Aorta (tissue), 5 donors: ENCODE measurements at places on chromosomes 2 and 18. TPM values are rescaled to one million over a fixed set of nuclear protein-coding genes. Genes with fewer than 3 reads are reported as not detected.

The CYP20A1 gene
- total RNA-seq, result 24.8 TPM

The SCYGR4 gene
- not detected for total RNA-seq

The ITPRIPL1 gene
- 1.9 TPM for total RNA-seq

The VSNL1 gene
- total RNA-seq, result not detected

The RRM2 gene
- total RNA-seq, result 4.3 TPM

The LYPD1 gene
- 0.49 TPM for total RNA-seq

The ASB18 gene
- total RNA-seq, result not detected

- H3K4me3 ChIP-seq, result no peak overlapping the region
- DNase-seq, result no peak
- no peaks in the 10 kb centered on the region for H3K36me3 ChIP-seq
- H3K4me1 ChIP-seq, result no peaks in the 10 kb centered on the region
- no peak overlapping the region for H3K27ac ChIP-seq
- no peaks in the 10 kb centered on the region for H3K27me3 ChIP-seq
These were observed 729.6 kb upstream of the ZNF804A start for GRCh38 chr2:183868707-183869106.

DNA sequence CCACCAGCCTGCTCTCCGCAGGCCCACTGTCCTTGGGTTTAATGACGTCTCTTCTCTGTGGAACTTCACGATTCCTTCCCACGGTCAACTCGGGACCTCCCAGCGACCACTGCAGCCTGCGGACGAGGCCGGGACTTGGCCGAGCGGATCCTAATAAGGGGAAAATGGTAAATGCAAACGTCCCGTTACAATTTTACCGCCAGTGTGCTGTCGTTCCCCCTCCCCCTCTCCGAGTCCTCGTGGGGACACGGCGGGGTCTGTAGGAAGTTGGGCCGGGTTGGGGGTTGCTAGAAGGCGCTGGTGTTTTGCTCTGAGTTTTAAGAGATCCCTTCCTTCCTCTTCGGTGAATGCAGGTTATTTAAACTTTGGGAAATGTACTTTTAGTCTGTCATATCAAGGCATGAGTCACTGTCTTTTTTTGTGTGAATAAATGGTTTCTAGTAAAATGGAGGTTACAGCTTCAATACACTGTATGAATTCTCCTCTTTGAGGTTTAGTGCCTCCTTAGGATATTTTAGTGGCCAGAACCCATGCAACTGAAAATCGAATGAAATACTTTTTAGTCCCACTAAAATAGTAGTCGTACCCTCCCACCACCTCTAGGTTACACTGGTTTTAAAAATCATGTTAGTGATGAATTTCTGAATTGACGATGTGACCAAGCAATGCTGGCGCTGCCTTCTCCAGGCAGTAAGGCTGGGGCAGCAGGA, 2.3 kb downstream of the HOXD11 start:
- no peaks in the 10 kb centered on the region for H3K27me3 ChIP-seq
- H3K27ac ChIP-seq, result no peak overlapping the region
- DNase-seq, result no peak
- no peak overlapping the region for H3K4me3 ChIP-seq
- H3K36me3 ChIP-seq, result no peaks in the 10 kb centered on the region
- no peaks in the 10 kb centered on the region for H3K4me1 ChIP-seq

GRCh38 chr18:67279988-67280387, 236.5 kb downstream of the DSEL start:
- no peaks in the 10 kb centered on the region for H3K27me3 ChIP-seq
- H3K36me3 ChIP-seq, result no peaks in the 10 kb centered on the region
- no peaks in the 10 kb centered on the region for H3K4me1 ChIP-seq
- no peak overlapping the region for H3K27ac ChIP-seq
- H3K4me3 ChIP-seq, result no peak overlapping the region

DNA sequence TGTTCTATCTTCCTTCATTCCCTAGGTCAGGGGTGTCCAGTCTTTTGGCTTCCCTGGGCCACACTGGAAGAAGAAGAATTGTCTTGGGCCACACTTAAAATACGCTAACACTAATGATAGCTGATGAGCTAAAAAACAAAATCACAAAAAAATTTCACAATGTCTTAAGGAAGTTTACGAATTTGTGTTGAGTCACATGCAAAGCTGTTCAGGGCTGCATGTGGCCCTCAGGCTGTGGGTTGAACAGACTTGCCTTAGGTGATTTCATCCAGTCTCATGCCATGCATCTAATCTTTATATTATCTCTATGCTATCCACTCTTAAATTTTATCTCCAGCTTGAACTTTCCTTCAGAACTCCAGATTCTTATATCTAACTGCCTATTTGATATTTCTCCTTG, 80.1 kb downstream of the CCDC85A start:
- H3K27me3 ChIP-seq, result no peaks in the 10 kb centered on the region
- no peak for DNase-seq
- no peak overlapping the region for H3K27ac ChIP-seq
- no peaks in the 10 kb centered on the region for H3K4me1 ChIP-seq
- no peaks in the 10 kb centered on the region for H3K36me3 ChIP-seq

- H3K4me3 ChIP-seq, result no peak overlapping the region
- H3K4me1 ChIP-seq, result no peaks in the 10 kb centered on the region
- H3K36me3 ChIP-seq, result no peaks in the 10 kb centered on the region
These were observed 53.6 kb downstream of the PARD6G start for GRCh38 chr18:80193701-80194100.

DNA sequence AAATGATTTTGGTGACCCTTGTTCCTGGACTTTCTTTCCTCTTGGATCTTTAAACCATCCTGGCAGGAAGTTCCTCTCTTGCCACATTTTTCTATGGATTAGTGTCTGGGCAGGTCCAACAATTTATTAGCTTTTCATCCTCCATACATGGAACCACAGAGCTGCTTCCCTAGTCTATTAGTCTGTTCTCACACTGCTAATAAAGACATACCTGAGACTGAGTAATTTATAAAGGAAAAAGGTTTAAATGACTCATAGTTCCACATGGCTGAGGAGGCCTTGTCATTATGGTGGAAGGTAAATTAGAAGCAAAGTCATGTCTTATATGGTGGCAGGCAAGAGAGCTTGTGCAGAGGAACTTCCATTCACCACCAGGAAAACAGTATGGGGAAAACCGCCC, 122.9 kb downstream of the DDX1 start:
- DNase-seq, result no peak
- no peak overlapping the region for H3K27ac ChIP-seq
- no peaks in the 10 kb centered on the region for H3K36me3 ChIP-seq
- no peak overlapping the region for H3K4me3 ChIP-seq
- no peaks in the 10 kb centered on the region for H3K4me1 ChIP-seq

GRCh38 chr18:77601567-77601966, 351.9 kb downstream of the GALR1 start:
- H3K4me1 ChIP-seq, result no peaks in the 10 kb centered on the region
- H3K4me3 ChIP-seq, result no peak overlapping the region
- no peaks in the 10 kb centered on the region for H3K27me3 ChIP-seq

- H3K36me3 ChIP-seq, result no peaks in the 10 kb centered on the region
- H3K27me3 ChIP-seq, result no peaks in the 10 kb centered on the region
- no peak for DNase-seq
- H3K4me3 ChIP-seq, result no peak overlapping the region
These were observed 196.8 kb downstream of the PPP1R1C start for GRCh38 chr2:182182436-182182835.

- no peak for DNase-seq
- H3K27me3 ChIP-seq, result no peaks in the 10 kb centered on the region
- H3K27ac ChIP-seq, result no peak overlapping the region
- no peaks in the 10 kb centered on the region for H3K4me1 ChIP-seq
- no peak overlapping the region for H3K4me3 ChIP-seq
These were observed 128.6 kb upstream of the TLK1 start for GRCh38 chr2:171289316-171289715.

GRCh38 chr2:112157472-112157871, 19.3 kb downstream of the FBLN7 start:
- no peaks in the 10 kb centered on the region for H3K27me3 ChIP-seq
- no peak for DNase-seq
- H3K27ac ChIP-seq, result no peak overlapping the region

DNA sequence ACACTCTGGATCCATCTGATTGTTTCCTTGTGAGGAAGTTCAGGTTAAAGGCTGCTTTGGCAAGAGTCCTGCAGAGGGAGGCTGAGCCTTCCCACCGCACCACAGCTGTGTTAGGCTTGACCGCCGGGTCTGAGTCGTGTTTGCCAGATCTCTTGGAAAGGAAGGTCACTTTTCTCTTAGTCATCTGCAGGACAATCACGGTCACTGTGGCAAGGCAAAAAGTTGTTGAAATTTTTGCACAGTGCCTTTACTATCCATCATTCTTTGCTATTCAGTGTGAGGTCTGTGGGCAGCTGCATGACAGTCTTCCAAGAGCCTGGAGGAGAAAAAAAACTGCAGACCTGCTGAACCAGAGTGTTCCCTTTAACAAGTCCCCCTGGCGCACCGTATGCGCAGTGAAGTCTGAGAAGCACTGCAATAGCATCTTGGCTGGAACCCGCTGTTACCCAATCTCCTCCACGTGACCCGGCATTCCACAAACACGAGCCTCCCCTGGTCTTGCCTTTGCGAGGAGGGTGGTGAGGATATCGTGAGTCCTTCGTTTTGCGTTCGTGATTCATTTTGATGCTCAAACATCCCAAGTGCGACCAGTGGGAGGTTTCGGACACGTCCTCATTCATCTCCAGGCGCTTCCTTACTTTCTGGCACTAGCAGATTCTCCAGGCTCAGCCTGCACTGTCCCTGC, 23.0 kb downstream of the BIN1 start:
- no peak overlapping the region for H3K27ac ChIP-seq
- DNase-seq, result peak; percentile 86
- H3K36me3 ChIP-seq, result no peaks in the 10 kb centered on the region
- no peak overlapping the region for H3K4me3 ChIP-seq
- H3K27me3 ChIP-seq, result no peaks in the 10 kb centered on the region

DNA sequence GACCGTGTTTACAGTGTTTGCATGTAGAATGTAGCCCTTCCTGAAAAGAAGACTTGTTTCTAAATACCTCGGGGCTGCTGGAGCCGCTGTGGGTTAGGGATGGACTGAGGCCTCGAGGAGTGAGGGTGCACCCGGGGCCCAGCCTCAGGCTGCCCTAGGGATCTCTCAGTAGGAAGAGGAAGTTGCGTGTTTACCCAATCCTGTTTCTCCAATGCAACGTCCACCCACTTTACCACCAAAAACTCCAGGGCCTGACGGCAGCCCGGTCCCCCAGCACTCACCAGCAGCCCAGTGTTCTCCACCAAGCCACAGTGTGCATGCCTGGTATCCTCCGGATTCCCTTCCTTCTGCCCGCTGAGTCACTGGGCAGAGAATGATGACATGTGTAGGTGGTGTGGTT, 255.8 kb downstream of the GLI2 start:
- H3K27me3 ChIP-seq, result no peaks in the 10 kb centered on the region
- no peaks in the 10 kb centered on the region for H3K4me1 ChIP-seq
- DNase-seq, result no peak
- H3K36me3 ChIP-seq, result peaks cover 3% of the 10 kb centered on the region
- H3K4me3 ChIP-seq, result no peak overlapping the region
- no peak overlapping the region for H3K27ac ChIP-seq

GRCh38 chr18:46152436-46152807, 48.2 kb downstream of the HAUS1 start:
- H3K4me3 ChIP-seq, result no peak overlapping the region
- H3K4me1 ChIP-seq, result no peaks in the 10 kb centered on the region
- H3K36me3 ChIP-seq, result no peaks in the 10 kb centered on the region
- DNase-seq, result no peak
- no peaks in the 10 kb centered on the region for H3K27me3 ChIP-seq

DNA sequence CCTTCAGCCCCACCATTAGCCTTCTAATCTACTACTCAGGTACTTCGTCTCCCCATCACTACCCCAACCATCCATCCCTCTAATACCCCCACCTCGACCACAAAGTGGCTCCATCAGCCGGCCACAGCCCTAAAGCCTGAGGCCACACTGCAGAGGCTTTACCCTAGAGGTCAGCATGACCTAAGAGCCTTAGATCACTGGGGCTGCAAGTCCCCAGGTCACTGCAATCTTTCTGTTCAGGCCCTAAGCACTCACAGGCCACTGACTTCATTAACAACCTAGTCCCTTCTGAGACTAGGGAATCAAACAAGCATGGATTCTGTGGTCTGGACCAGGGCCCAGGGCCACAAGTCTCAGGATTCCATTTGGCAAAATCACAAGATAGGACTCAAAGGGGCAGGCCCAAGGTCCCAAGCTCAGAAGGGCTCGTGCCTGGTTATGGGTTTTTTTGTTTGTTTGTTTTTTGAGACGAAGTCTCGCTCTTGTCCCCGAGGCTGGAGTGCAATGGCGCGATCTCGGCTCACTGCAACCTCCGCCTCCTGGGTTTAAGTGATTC, 37.0 kb upstream of the PKDCC start:
- no peak overlapping the region for H3K4me3 ChIP-seq
- DNase-seq, result no peak
- H3K36me3 ChIP-seq, result no peaks in the 10 kb centered on the region
- H3K27ac ChIP-seq, result no peak overlapping the region
- H3K27me3 ChIP-seq, result no peaks in the 10 kb centered on the region

DNA sequence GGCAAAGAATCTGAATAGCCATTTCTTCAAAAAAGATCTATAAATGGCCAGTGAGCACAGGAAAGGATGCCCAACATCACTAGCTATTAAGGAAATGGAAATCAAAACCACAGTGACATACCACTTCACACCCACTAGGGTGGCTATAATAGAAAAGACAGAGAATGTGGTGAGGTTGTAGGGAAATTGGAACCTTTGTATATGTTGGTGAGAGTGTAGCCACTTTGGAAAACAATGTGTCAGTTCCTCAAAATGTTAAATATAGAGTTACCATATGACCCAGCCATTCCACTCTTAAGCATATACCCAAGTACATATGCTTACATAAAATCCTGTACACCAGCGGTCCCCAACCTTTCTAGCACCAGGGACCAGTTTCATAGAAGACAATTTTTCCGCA, 152.8 kb downstream of the SMAD2 start:
- no peak for DNase-seq
- H3K36me3 ChIP-seq, result no peaks in the 10 kb centered on the region
- H3K4me1 ChIP-seq, result no peaks in the 10 kb centered on the region
- no peaks in the 10 kb centered on the region for H3K27me3 ChIP-seq
- H3K27ac ChIP-seq, result no peak overlapping the region

- H3K4me1 ChIP-seq, result no peaks in the 10 kb centered on the region
- H3K4me3 ChIP-seq, result no peak overlapping the region
- no peak for DNase-seq
- H3K36me3 ChIP-seq, result no peaks in the 10 kb centered on the region
- H3K27me3 ChIP-seq, result no peaks in the 10 kb centered on the region
These were observed 44.9 kb downstream of the TMEM37 start for GRCh38 chr2:119476301-119477112.

- H3K36me3 ChIP-seq, result no peaks in the 10 kb centered on the region
- DNase-seq, result no peak
- H3K4me3 ChIP-seq, result no peak overlapping the region
- H3K27ac ChIP-seq, result no peak overlapping the region
These were observed 4.3 kb upstream of the UBE2F start for GRCh38 chr2:237962432-237963084.

- H3K4me1 ChIP-seq, result no peaks in the 10 kb centered on the region
- H3K36me3 ChIP-seq, result no peaks in the 10 kb centered on the region
- H3K27me3 ChIP-seq, result no peaks in the 10 kb centered on the region
- DNase-seq, result no peak
These were observed 401.2 kb downstream of the TGIF1 start for GRCh38 chr18:3851159-3851558.

GRCh38 chr18:12679183-12679786, 21.4 kb upstream of the SPIRE1 start:
- H3K27me3 ChIP-seq, result no peaks in the 10 kb centered on the region
- no peak for DNase-seq
- no peak overlapping the region for H3K4me3 ChIP-seq
